ENCODE measurements at places on chromosomes 5 and 9.

GRCh38 chr9:16410601-16411280, 459.7 kb downstream of the BNC2 start:
- peak; percentile 51 for DNase-seq

- DNase-seq, result no peak
Observed at GRCh38 chr9:23811633-23812032, 14.4 kb downstream of the ELAVL2 start.

- no peak for DNase-seq
Observed at GRCh38 chr5:41776435-41776834, 93.8 kb downstream of the OXCT1 start.

DNA sequence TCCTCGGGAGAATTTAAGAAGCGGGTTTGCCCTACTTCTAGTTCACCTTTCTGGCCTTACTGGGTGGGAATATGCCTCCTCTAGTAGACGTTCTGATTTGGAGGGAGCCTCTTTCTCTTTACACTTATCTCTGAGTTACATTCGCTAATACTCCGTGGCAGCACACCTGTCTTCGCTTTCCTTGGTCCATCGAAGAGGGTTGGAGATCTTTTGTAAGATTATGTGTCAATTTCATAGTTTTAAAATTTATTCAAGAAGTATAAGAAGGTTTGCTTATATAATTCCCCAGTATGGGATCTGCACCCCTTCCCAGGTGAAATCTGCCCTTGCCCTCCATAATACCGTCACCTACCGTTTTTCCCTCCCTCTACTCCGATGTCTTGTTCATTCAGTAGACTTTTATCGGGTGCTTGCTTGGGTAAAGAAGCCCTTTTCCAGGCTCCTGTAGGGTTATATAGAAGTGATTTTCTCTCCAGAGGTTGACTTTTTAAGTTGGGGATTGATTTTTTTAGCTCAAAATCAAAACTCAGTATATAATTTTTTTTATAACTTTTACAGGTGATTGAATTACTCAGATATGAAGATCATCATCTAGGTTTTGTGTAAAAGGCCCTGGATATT, 1.1 kb downstream of the GPBP1 start:
- peak; percentile 62 for DNase-seq

GRCh38 chr5:58074222-58074621, 385.7 kb downstream of the PLK2 start:
- peak; percentile 29 for DNase-seq

- DNase-seq, result no peak
Observed at GRCh38 chr5:122612901-122613300, 162.0 kb upstream of the SNX2 start.

DNA sequence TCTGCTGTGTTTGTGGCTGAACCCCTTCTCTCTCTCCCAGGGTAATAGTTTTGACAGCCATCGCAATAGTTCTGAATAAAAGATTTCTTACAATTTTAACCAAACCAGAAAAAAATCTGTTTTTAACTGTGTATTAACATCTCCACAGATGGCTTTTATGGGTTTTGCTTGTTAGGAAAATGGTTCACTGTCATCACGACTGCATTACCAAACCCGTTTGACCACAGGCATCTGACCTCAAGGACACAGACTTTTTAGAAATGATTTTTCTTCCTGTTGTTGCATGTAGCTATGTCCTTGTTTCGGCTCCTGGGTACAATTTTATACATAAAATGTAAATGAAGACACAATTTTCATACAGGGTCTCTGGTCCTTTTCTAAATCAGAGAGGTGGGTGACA, 316.1 kb downstream of the IRX1 start:
- no peak for DNase-seq

- no peak for DNase-seq
Observed at GRCh38 chr9:133976191-133976861, 15.8 kb downstream of the VAV2 start.

- DNase-seq, result no peak
Observed at GRCh38 chr9:123422635-123423310, 66.8 kb downstream of the CRB2 start.

DNA sequence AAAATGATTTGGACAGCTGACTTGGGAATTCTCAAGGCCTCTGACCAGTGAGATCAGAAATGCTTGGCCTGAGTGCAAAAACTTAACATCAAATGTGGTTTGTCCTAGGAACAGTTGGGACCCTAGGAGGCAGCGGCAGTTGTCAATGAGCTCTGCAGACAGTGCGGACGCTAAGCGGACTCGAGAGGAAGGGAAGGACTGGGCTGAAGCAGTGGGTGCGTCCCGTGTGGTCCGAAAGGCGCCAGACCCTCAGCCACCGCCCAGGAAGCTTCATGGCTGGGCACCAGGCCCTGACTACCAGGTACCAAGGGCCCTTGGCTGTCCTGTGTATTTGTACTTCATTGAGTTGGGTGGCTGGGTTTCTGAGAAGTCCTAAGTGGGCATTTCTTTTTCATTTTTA, 43.7 kb upstream of the POMT1 start:
- DNase-seq, result no peak

GRCh38 chr5:106121972-106122605, 1548.6 kb downstream of the EFNA5 start:
- DNase-seq, result peak; percentile 51

DNA sequence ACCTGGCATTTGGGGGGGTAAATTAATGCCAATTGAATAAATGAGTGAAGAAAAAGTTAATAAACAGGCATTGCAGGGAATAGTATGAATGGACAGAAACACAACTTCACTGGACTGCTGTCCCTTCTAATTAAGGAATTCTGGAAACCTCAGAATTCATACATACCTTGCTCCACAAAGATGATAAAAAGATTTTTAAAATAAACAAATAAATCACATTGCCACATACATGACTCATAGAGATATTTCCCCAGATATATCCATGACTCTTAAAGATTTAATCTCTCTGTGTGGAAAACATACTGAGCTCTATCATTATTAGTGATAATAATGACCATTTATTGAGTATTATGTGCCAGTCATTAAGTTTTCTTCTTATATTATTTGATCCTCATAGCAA, 469.0 kb upstream of the MEF2C start:
- no peak for DNase-seq

Measured in NCI-H69 (cell line).